ENCODE measurements at places on chromosomes 11 and 22. TPM values are rescaled to one million over a fixed set of nuclear protein-coding genes. Genes with fewer than 3 reads are reported as not detected.

Gene SERPING1
- 24.5 TPM for total RNA-seq

Gene NLRP6
- total RNA-seq = not detected

Gene YAP1
- 295 TPM for total RNA-seq

Gene MFRP
- total RNA-seq = under 0.01 TPM

Gene OR2AG1
- total RNA-seq = not detected
